ENCODE measurements at places on chromosomes 1 and 21. TPM values are rescaled to one million over a fixed set of nuclear protein-coding genes. Genes with fewer than 3 reads are reported as not detected.

The LPAR3 gene
- total RNA-seq = 3.6 TPM

The SLC35F3 gene
- not detected for total RNA-seq

The BCAN gene
- not detected for total RNA-seq

The S100A8 gene
- not detected for total RNA-seq

The MTF2 gene
- 8.6 TPM for total RNA-seq

The ELOA gene
- 33.4 TPM for total RNA-seq

The TCEA3 gene
- 22.8 TPM for total RNA-seq

The TRIM33 gene
- total RNA-seq = 37.4 TPM

The VASH2 gene
- total RNA-seq = 0.90 TPM

The CHIA gene
- not detected for total RNA-seq

The PODN gene
- 47.5 TPM for total RNA-seq

The UHMK1 gene
- total RNA-seq = 46.7 TPM

The OR2T11 gene
- not detected for total RNA-seq

The SPRR2F gene
- total RNA-seq = not detected

The PTAFR gene
- total RNA-seq = 0.65 TPM

The BRDT gene
- not detected for total RNA-seq

The CTH gene
- total RNA-seq = 7.6 TPM

The SMIM11 gene
- total RNA-seq = 1.9 TPM

The MSH4 gene
- 0.16 TPM for total RNA-seq

The CYP4B1 gene
- total RNA-seq = not detected

The UQCRHL gene
- 1.9 TPM for total RNA-seq

The ITGB2 gene
- 0.09 TPM for total RNA-seq

The TP73 gene
- total RNA-seq = 0.18 TPM

The DPH5 gene
- 34.9 TPM for total RNA-seq

The PIGV gene
- total RNA-seq = 11.5 TPM

The EFNA3 gene
- total RNA-seq = not detected

The MYCL gene
- total RNA-seq = 0.81 TPM

The KIF1B gene
- 34.8 TPM for total RNA-seq

The MROH7 gene
- 0.27 TPM for total RNA-seq

The AIRE gene
- total RNA-seq = not detected

The ADGRL4 gene
- 139 TPM for total RNA-seq

The IL10 gene
- total RNA-seq = not detected

The ENAH gene
- 131 TPM for total RNA-seq
